ENCODE measurements at places on chromosomes 13 and 19.

- no peak for DNase-seq
Observed at GRCh38 chr13:49821216-49822009, 28.9 kb upstream of the KPNA3 start.

GRCh38 chr13:49996161-49996915, 504 bp upstream of the TRIM13 start:
- peak; percentile 95 for DNase-seq

- DNase-seq = no peak
Observed at GRCh38 chr13:98729658-98730057, 22.8 kb downstream of the SLC15A1 start.

DNA sequence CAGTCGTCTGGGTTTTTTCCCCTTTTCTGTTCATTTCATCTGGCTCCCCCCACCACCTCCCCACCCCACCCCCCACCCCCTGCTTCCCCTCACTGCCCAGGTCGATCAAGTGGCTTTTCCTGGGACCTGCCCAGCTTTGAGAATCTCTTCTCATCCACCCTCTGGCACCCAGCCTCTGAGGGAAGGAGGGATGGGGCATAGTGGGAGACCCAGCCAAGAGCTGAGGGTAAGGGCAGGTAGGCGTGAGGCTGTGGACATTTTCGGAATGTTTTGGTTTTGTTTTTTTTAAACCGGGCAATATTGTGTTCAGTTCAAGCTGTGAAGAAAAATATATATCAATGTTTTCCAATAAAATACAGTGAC, 9.3 kb downstream of the CALM3 start:
- no peak for DNase-seq

DNA sequence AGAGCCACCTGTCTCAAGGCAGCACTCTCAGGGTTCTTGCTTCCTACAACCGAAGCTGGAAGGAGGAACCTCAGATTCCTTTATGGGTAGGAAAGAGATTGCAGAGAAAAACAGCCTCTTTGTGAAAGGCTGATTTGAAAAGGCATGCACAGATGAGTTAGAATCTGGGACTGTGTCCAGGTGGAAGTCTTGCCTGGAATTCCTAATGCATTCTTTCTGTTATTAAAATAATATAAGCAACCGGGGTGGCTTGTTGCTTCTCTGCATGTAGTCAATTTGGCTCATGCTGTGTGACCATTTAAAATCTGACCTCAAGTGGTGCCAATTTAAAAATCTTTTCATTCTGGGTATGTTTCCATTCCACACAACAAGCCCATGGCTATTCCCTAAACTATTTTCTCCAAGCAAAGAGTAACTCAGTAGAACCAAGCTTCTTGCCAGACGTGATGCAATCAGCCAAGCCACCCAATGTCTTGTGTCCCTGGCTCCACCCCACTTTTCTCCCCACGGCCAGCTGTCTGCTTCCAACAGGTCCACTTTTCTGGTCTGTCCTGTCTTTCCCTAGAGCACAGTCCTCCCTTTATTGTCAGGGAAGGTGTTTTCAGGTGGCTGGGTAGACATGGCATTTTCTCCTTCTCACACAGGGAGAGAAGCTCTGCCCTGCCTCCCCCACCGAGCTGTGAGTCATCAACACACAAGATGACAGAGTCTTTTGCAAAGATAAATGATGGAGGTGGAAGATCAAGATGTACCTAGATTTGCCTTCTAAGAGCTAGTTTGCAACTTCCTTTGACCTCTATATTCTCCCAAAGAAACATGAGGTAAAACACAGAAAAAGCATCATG, 394.3 kb downstream of the FOXO1 start:
- DNase-seq = peak; percentile 77

- DNase-seq = no peak
Observed at GRCh38 chr19:45117167-45117594, 24.2 kb downstream of the PPP1R37 start.

- no peak for DNase-seq
Observed at GRCh38 chr13:60220072-60220471, 56.3 kb upstream of the DIAPH3 start.

GRCh38 chr19:11378319-11379189, 4.1 kb downstream of the SWSAP1 start:
- DNase-seq = peak; percentile 85

- no peak for DNase-seq
Observed at GRCh38 chr19:16143399-16144215, at the start of gene HSH2D. TSS of gene HSH2D (plus strand) at chr19:16143685. CDS start at chr19:16148751, 5,066 bp downstream.

GRCh38 chr19:6069268-6069791, 41.0 kb downstream of the RFX2 start:
- no peak for DNase-seq

DNA sequence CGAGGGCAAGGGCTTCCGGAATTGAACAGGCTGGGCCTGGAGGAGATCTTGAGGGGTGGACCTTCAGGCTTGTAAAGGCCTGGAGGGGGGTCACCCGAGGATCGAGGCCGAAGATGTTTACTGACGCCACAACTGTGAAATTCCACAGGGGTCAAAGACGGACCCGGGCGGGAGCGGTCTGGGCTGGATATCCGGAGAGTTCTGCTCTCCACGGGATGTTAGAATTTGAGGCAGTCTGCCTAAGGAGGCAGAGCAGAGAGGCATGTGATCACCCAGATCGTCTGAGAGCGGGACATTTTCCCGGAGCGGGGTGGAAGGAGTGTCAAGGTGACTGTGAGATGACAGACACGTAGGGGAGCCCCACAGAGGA, 13.2 kb downstream of the KLHL26 start:
- no peak for DNase-seq

DNA sequence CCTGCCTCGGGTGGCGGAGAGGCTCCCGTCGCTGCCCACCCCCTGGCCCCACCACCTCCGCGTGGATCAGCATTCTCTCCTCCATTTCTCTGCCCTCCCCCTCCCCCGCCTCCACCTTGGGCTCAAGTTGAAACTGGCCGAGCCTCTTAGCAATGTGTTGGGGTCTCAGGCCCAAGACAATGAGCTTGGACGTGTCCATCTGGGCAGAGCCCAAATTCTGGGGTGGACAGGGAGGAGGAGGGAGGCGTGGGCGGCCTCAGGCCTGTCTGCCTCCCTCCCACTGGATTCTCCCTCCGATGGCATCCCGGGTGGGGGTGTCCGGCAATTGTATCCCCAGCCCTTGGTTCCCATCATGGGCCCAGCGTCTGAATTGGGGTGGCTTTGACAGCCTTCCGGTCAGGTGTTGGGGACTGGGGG, 1.2 kb downstream of the CELF5 start:
- DNase-seq = no peak

DNA sequence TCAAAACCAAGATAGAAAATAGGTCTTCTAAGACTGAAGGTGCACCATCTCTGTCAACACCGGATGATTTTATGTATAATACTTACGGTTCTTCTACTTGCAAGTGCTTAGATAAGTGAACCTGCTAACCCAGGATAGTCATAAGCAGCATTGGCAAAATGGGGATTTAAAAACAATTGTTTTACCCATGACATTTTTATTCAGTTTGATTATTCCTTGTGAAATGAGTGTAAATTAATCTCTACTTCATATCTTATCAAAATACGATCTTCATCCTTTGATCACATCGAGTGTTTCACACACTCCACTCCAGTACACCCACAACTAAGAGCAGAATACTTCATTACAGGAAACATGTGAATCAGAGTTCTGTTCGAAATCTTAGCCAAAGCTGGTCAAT, 23.0 kb upstream of the MTRF1 start:
- DNase-seq = no peak
